ENCODE measurements at places on chromosomes 11 and 22. TPM values are rescaled to one million over a fixed set of nuclear protein-coding genes. Genes with fewer than 3 reads are reported as not detected.
A peak's percentile ranks its signal among the peaks of the same experiment; 100 is the strongest.

DNA sequence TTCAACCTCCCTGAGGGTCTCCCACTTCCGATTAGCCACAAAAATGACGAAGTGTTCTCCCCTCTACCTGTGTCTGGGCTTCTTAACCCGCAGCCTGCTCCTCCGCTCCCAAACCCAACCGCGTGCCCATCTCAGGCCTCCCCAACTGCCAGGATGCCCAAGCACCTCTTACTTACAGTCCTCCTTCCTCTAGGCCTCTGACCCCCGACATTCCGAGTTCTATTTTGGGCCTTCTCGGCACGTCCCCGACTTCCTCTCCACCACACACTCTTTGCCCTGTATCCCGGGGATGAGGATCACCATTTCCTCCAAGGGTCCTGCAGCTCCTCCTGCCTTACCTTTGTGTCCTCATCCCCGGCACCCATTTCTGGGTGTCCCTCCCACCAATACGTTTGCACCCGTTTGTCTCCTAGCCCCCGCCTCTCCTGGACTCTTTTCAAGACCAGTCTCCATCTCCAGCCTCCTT lies 388 bp upstream of the MUS81 start:
- H3K4me3 ChIP-seq, result peak overlapping the region; percentile 87
- H3K27me3 ChIP-seq, result no peaks in the 10 kb centered on the region
- peaks cover 63% of the 10 kb centered on the region for H3K4me1 ChIP-seq
- DNase-seq, result peak; percentile 81
- peak overlapping the region; percentile 97 for H3K27ac ChIP-seq
- peaks cover 43% of the 10 kb centered on the region for H3K36me3 ChIP-seq

DNA sequence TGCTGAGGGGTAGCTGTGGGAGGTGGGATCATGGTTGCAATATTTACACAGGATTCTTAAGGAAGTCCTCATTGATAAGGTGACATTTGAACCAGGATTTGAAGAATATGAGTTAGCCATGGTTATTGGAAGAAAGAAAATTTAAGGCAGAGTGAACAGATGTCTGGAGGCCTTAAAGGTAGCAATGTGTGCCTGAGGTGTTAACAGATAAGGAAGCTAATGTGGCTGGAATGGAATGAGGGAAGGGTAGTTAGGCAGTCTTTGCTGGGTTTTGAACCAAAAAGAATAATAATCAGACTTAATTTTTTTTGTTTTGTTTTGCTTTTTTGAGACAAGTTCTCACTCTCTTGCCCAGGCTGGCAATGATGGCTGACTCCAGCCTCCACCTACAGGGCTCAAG lies 9.7 kb upstream of the DEPDC7 start:
- no peaks in the 10 kb centered on the region for H3K4me1 ChIP-seq
- H3K27ac ChIP-seq, result no peak overlapping the region
- no peak overlapping the region for H3K4me3 ChIP-seq

Gene FAM227A
- total RNA-seq, result 0.89 TPM

DNA sequence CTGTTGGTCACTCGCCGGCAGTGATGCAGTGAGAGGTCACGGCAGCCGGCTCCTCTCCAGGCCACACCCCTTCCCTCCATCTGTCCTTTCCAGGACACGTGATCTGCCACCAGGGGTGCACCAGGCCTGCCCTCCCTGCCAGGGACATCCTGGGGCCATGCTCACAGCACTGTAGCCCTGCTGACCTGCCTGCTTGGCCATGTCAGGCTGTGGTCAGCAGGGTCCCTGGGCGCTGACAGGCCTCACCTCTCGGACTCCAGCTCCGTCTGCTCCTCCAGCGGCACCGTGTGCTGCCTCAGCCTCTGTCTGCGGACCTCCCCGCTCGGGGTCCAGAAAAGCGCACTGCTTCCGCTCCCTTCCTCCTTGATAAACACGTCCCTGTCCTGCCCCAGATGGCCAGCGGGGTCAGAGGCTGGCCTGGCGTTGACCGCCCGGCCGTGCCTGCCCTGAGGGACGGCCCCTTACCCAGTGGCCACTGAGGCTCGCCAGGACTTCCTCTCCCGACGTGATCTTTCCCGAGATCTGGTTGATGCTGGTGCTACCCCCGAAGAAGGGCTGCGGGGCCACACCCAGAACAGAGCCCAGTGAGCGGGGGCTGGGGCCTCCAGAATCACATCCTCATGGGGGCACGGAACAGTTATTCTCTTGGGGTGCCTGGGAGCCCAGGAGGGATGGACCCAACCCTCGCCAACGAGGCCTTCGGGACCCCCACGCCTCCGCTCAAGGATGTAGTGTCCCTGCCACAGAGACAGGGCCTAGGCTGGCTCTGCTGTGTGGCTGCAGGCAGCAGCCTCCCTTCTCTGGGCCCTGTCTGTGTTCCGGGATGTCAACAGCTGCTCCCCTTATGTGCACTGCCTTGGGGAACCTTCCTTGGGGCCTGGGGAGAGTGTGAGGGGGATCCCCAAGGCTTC lies 36.3 kb upstream of the CARS1 start:
- peak; percentile 69 for DNase-seq
- H3K36me3 ChIP-seq, result peaks cover 60% of the 10 kb centered on the region
- H3K27me3 ChIP-seq, result no peaks in the 10 kb centered on the region
- H3K4me3 ChIP-seq, result no peak overlapping the region
- H3K4me1 ChIP-seq, result peaks cover 14% of the 10 kb centered on the region
- no peak overlapping the region for H3K27ac ChIP-seq

DNA sequence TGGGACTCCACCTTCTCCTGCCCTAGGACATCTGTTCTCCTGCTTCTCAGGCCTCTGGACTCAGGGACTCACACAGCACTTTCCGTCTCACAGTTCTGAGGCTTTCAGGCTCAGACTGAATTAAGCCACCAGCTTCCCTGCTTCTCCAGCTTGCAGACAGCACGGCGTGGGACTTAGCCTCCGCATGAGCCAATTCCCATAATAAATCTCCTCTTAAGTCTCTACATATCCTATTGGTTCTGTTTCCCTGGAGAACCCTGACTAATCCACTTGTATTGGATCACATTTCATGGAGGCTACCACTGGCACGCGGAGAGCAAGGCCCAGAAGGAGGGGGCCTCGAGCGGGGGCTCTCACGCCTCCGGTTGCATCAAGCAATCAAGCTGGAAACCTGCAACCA lies 1313.6 kb downstream of the TBC1D22A start:
- H3K27me3 ChIP-seq, result peaks cover 13% of the 10 kb centered on the region
- no peaks in the 10 kb centered on the region for H3K36me3 ChIP-seq
- no peak overlapping the region for H3K27ac ChIP-seq

DNA sequence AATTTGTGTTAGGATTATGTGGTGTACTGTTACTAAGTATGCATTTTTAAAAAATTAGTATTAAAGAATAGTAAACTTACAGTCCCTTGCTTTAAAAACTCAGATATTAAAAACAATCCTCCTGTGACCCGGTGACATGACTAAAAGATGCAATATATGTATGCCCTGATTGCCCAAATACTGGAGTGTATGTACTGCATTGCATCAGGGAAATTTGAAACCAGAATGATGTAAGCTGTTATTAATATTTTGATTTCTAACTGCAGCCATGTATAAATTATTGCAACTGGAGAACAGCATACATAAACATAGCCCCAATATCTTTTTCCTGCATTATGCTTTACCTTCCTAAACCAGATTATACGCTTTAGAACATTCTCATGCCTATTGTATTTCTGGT lies 3.7 kb upstream of the HSPA8 start:
- H3K27ac ChIP-seq, result no peak overlapping the region
- peaks cover under 1% of the 10 kb centered on the region for H3K36me3 ChIP-seq
- H3K4me3 ChIP-seq, result no peak overlapping the region
- DNase-seq, result no peak
- H3K27me3 ChIP-seq, result no peaks in the 10 kb centered on the region

Gene SMC1B
- not detected for total RNA-seq

DNA sequence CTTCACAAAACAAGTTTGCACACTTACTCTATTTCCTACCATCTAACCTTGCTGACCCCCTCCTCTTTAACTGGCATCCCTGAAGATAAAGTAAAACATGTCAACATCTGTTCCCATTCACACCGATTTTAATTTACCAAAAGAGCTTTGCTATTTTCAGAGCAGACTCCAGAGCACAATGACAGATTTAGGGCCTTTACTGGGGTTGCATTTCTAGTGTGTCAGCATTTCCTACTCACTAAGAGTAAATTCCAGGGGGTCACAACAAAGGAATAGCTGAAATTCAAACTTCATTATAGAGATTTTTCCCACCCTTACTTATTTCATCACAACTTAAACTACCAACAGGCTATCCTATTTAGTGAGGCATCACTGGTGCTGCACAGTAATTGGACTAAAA lies 60.8 kb downstream of the SOX6 start:
- no peak for DNase-seq
- H3K36me3 ChIP-seq, result no peaks in the 10 kb centered on the region
- H3K27ac ChIP-seq, result no peak overlapping the region
- no peak overlapping the region for H3K4me3 ChIP-seq
- no peaks in the 10 kb centered on the region for H3K4me1 ChIP-seq

- peaks cover 56% of the 10 kb centered on the region for H3K4me1 ChIP-seq
- peak within 1 kb of the TSS; percentile 89 for H3K4me3 ChIP-seq
- H3K27ac ChIP-seq, result peak within 1 kb of the TSS; percentile 99
- DNase-seq, result peak; percentile 95
- H3K36me3 ChIP-seq, result no peaks in the 10 kb centered on the region
Observed at GRCh38 chr22:20507253-20508066, at the start of gene MED15. MED15 (plus strand) TSS chr22:20507610; CDS start chr22:20507679, 69 bp downstream.

Gene OR56A1
- not detected for total RNA-seq

DNA sequence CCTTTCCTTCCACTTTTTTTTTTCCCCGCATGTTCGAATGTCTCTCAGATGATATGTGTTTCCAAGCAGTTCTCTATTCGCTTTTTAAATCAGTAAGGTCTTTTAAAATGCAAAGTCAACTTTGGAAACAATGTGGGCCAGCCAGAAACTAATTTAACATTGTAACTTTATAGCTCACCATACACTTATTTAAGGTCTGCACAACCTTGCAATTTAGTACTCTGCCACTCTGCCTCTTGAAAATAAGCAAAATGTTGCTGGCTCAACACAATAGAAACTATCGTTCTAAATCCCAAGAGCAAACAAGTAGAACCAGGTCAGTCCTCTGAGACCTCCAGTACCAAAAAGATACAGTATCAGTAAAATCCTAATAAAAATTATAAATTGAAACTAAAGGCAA lies 109.0 kb downstream of the SIK3 start:
- H3K27ac ChIP-seq, result no peak overlapping the region
- DNase-seq, result no peak
- H3K4me1 ChIP-seq, result peaks cover 42% of the 10 kb centered on the region
- no peak overlapping the region for H3K4me3 ChIP-seq
- no peaks in the 10 kb centered on the region for H3K27me3 ChIP-seq

- no peaks in the 10 kb centered on the region for H3K36me3 ChIP-seq
- no peak overlapping the region for H3K4me3 ChIP-seq
- H3K27ac ChIP-seq, result no peak overlapping the region
- H3K4me1 ChIP-seq, result peaks cover 12% of the 10 kb centered on the region
- DNase-seq, result no peak
Observed at GRCh38 chr11:119624102-119624615, 104.8 kb downstream of the NECTIN1 start.

GRCh38 chr22:49535126-49535525 lies 292.5 kb downstream of the BRD1 start:
- H3K36me3 ChIP-seq, result no peaks in the 10 kb centered on the region
- no peaks in the 10 kb centered on the region for H3K4me1 ChIP-seq
- H3K27me3 ChIP-seq, result peaks cover 43% of the 10 kb centered on the region
- peak; percentile 62 for DNase-seq
- no peak overlapping the region for H3K4me3 ChIP-seq

DNA sequence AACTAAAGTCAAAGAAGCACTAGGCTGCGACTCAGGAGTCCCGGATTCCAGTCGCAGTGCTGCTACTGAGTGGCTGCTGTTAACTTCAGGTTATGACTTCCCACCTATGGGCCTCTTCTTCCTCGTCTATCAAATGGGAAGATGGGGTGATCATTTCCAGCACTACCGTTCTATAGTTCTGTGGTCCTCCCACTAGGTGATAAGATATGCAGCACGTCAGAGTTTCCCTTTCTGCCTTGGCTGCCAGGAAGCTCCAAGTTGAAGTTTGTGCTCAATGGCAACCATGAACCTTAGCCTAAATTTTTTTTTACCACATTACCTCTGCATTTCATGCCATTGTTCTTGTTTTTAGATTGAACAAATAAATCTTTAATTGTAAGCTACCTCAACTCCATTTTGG lies 38.7 kb downstream of the ALX4 start:
- H3K36me3 ChIP-seq, result no peaks in the 10 kb centered on the region
- H3K4me3 ChIP-seq, result no peak overlapping the region
- peaks cover 3% of the 10 kb centered on the region for H3K27me3 ChIP-seq
- no peaks in the 10 kb centered on the region for H3K4me1 ChIP-seq

GRCh38 chr11:6557761-6558674 lies 45.4 kb downstream of the RRP8 start:
- no peak overlapping the region for H3K27ac ChIP-seq
- no peak overlapping the region for H3K4me3 ChIP-seq
- no peaks in the 10 kb centered on the region for H3K4me1 ChIP-seq
- DNase-seq, result no peak

DNA sequence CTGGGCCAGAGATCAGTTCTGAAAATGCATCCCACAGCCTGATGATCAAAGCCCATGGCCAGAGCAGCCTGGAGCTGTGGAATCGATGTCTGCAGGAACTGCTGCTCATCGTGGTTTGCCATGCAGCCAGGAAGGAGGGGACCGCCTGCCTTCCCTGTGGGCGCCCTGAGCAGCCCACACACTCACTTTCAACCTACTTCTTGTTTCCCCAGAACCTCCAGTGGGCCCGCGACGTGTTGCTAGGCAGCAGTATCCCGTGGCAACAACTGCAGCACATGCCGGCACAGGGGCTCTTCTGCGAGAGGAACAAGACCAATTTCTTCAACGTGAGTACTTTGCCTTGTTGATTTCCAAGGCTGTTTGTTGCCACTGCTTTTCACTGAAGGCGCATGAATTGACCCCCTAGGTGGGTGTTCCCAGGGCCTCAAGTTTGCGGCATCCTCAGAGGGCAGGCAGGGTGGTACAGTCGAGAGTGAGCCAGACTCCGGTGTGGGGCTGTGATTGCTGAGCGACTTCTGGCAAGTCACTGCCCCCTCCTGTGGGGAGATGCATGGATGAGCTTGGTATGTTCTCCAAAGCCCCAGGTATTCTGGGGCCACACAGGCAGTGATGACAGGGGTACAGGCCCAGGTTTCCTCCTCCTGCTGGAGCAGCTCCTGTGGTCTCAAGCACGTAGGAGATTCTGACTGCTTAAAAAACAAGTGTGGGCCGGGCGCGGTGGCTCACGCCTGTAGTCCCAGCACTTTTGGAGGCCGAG lies 47.0 kb upstream of the SUSD2 start:
- H3K4me1 ChIP-seq, result peaks cover 6% of the 10 kb centered on the region
- H3K27ac ChIP-seq, result no peak overlapping the region
- H3K4me3 ChIP-seq, result no peak overlapping the region
- no peak for DNase-seq
- H3K27me3 ChIP-seq, result no peaks in the 10 kb centered on the region

Gene SLC25A17
- 31.0 TPM for total RNA-seq

Gene OR8D4
- total RNA-seq, result not detected
